Stimulated activated CD4-positive, alpha-beta T cell treated with anti-CD3 and anti-CD28 coated beads, Interleukin-15, amount 100 ng/mL, for 24 hours (primary cell): ENCODE measurements at places on chromosomes 1 and 21.

DNA sequence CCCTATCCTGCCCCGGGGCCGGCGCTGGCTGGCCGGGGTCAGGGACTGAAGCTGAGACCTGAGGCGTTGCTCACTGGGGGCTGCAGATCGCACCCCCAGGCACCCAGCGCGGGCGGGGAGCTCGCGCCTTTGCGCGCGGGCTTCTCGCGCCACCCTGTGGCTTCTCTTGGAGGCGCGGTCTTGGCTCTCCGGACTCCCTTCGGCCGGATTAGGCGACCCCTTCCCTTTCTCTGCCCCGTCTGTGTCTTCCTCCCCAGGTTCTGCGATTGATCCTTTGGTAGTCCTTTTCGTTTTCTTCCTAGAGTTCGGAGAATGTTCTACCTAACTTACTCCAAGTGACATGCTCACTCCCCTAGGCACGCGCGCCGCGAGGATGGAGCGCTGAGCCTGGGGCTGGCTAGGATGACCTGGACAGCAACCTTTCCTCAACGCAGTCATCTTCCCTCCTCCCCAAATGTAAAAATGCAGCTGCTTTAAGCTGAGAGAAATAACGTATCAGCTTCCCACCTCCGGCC is 495 bp upstream of the NTRK1 start:
- DNase-seq, result peak; percentile 73

GRCh38 chr1:24822887-24823286 is 77.6 kb downstream of the CLIC4 start:
- DNase-seq, result no peak

DNA sequence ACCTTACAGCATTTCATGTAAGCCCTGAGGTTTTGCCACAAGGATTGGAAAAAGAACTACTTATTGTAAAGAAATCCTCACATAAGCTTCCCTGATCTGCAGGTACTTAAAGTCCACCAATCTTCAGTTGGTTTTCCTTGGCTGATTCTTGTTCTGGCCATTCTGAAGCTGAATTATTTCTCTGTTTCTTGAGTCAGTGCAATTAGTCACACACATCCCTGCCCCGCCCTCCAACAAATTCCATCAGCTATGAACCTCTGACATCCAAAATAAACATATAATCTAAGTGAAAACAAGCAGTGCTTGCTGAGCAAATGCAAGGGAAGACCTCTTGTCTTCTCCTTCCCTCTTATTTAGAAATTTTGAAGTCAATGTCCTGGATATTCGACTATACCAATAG is 8.2 kb upstream of the FNDC7 start:
- no peak for DNase-seq

DNA sequence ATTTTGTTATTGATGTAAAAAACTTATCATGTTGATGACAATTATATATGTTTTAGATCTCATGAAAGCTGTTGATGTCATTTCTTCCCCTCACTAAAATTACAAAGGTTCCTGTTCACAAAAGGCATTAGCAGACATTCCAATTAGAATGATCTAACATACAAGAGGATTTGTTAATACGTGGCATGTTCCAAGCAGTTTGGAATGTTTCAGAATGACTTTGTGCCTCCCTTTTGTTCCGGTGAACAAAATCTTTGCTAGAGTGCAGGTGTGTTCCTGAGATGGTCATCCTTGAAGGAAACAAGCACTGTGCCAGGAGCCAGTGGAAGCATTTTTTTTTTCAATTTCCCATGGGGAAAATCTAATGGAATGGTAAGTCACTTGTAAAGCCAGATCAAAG is 108.0 kb upstream of the KCTD3 start:
- DNase-seq, result no peak

GRCh38 chr1:192747943-192748342 is 60.9 kb upstream of the RGS2 start:
- DNase-seq, result no peak
